ENCODE measurements at places on chromosomes 16 and 17. TPM values are rescaled to one million over a fixed set of nuclear protein-coding genes. Genes with fewer than 3 reads are reported as not detected.

The KRT9 gene
- total RNA-seq, result not detected

The AIPL1 gene
- total RNA-seq, result not detected

The NDUFB10 gene
- total RNA-seq, result 150 TPM

The NPIPB13 gene
- total RNA-seq, result 6.6 TPM

The BAIAP3 gene
- total RNA-seq, result 0.56 TPM

The SLC12A4 gene
- total RNA-seq, result 39.9 TPM

The C17orf75 gene
- 30.5 TPM for total RNA-seq

- peak; percentile 4 for DNase-seq
Measured at GRCh38 chr16:9159839-9160550, 68.6 kb downstream of the HAPSTR1 start.

DNA sequence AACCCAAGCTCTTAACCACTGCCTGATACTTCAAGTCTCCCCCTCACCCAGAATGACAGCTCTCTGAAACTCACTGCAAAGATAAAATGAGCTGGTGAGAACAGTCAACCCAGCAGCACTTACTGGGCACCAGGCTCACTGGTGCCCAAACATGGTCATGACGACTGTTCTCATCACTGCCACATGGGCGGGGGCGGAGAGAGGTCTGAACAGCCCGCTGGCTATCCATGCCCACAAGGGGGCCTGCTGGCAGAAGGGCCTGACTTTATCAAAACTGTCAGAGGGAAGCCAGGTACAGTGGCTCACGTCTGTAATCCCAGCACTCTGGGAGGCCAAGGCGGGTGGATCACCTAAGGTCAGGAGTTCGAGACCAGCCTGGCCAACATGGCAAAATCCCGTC lies 4.0 kb downstream of the MYBBP1A start:
- DNase-seq, result no peak

DNA sequence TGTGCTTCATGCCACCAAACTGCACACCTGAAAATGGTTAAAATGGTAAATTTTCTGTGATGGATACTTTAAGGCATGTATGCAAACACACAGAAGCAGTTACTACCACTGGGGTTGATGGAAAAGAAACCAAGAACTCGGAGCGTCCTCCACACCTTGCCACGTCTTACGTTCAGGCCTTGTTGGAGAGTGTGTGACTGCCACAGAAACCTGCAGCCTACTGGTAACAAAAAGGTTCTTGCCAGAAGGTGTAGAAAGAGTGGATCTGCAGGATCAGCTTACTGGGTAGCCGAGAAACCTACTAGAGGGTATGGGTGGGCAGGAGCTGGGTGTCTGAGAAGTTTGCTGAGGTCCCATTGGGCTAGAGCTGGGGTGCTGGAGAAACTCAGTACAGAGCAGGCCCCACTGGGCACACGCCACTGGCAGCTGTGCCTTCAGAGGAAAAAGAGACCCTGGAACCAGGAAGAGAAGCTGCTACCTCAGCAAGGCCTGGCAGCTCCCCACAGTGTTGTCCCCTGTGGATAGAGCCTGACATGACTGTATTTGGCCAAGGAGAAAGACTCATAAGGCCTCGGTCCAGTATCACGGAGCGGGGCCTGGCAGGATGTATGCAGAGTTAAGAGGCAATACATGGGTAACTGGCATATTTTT lies 204.6 kb downstream of the SEC14L1 start:
- DNase-seq, result no peak

DNA sequence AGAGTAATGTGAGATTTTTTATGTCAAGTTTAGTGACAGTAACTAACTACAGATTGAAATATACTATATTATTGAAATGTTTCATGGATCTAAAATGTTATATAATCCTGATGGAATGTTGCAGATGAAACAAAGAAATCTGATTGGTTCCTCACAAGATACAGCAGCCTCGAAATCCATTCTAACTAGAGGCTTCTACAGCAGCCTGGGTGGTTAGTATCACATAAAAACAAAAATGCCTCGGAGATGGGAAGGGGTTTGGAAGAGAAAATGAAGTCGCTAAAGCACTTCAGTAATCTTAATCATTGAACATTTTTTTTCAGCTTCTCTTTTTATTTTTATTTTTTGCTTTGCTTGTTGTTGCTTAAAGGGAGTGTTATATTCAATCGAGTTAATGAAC lies 75.2 kb downstream of the TANC2 start:
- DNase-seq, result no peak

- DNase-seq, result no peak
Measured at GRCh38 chr17:50558581-50558940, 2.0 kb upstream of the CACNA1G start.

DNA sequence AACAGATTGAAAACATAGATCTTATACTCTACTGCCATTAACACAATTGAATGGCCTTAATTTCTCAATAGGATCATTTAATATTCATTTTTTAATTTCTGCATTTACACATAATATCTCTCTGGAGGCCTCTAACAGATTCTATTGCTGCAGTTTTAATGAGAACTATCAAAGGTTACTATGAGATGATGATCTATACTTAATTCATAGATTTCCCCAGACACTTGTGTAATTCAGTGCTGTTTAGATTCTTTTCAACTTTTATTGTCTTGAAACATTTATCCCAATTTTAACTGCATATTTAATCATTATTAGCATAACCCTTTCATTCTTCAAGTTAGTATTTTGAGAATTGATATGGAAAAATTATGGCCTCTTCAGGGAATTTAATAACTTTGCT lies 1056.5 kb upstream of the CDH8 start:
- DNase-seq, result no peak

GRCh38 chr16:27827765-27828164 lies 235.7 kb downstream of the GSG1L start:
- no peak for DNase-seq

- peak; percentile 53 for DNase-seq
Measured at GRCh38 chr17:27630607-27631410, at the start of gene LGALS9. Gene LGALS9, plus strand, starts transcription at chr17:27631188. Its CDS starts 78 bp downstream, at chr17:27631266.

GRCh38 chr16:69476920-69477443 lies 52.6 kb downstream of the CYB5B start:
- no peak for DNase-seq

GRCh38 chr16:46832757-46833459 lies 1.9 kb upstream of the C16orf87 start:
- no peak for DNase-seq

- DNase-seq, result no peak
Measured at GRCh38 chr17:82687871-82688270, 10.6 kb downstream of the RAB40B start.

DNA sequence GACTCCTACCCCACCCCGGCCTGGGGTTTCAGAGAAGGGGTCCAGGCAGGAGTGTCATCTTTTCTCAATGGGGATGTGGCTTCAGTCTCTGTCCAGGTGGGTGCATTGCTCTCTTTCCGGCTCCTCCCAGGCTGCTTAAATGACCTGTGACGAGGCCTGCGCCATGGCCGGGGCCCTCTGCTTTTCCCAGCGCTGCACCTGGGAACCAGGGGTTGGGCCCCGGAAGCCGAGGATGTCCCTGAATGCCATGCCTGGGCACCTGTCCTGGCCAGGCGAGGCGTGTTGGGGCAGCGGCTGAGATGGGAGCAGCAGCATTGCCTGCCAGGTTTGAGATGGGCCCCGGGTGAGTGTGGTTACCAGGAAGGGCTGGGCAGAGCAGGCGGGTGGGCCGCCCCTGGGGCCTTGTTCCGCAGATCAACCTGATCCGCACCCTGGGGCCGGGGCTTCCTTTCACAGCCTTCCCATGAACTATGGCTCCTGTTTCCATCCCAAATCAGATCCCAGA lies 147.4 kb downstream of the SEC14L1 start:
- DNase-seq, result no peak

DNA sequence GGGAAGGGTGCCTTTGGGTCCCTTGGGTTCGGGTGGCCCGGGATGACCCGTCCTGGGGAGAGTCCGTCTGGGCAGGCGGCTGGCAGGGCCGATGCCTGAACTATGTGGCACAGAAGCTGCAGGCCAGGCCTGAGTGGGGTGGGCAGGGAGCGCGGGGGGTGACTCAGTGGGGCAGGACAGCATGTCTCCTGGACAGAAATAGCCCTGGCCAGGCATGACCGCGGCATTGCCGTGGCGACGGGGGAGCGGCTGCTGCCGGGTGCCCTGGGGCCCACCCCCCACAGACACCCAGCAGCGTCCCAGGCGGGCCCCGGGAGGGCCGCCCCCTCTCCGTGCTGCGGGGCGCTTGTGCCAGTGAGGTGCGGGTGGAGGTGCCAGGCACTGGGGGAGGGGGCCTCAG lies 1.8 kb upstream of the C1QTNF8 start:
- no peak for DNase-seq

GRCh38 chr17:28577466-28577824 lies 750 bp upstream of the ALDOC start:
- DNase-seq, result no peak

- no peak for DNase-seq
Measured at GRCh38 chr17:31537565-31538011, 146.1 kb downstream of the RAB11FIP4 start.

GRCh38 chr17:13638855-13639458 lies 37.2 kb upstream of the HS3ST3A1 start:
- DNase-seq, result no peak
